ENCODE measurements at places on chromosomes 6 and 20.

DNA sequence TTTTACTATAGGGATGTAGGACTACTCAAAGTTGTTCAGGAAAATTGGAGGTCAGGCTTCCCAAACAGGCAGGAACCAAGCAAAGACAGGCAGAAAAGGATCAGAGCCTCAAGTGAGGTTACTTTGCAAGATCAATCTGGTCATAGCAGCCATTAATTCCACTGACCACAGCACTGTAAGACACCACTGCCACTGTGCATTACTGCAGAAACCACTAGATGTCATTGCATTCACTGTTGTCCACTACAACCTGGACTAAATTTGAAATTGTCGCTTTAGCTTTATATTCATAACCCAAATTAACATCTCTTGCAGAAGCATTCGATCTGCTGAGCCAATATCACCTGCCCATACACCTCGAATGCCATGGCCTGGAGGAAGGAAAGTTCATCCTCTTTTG, 126.9 kb upstream of the UFL1 start:
- DNase-seq: no peak

- DNase-seq: no peak
Measured at GRCh38 chr20:42074944-42075343, 456.8 kb upstream of the CHD6 start.

DNA sequence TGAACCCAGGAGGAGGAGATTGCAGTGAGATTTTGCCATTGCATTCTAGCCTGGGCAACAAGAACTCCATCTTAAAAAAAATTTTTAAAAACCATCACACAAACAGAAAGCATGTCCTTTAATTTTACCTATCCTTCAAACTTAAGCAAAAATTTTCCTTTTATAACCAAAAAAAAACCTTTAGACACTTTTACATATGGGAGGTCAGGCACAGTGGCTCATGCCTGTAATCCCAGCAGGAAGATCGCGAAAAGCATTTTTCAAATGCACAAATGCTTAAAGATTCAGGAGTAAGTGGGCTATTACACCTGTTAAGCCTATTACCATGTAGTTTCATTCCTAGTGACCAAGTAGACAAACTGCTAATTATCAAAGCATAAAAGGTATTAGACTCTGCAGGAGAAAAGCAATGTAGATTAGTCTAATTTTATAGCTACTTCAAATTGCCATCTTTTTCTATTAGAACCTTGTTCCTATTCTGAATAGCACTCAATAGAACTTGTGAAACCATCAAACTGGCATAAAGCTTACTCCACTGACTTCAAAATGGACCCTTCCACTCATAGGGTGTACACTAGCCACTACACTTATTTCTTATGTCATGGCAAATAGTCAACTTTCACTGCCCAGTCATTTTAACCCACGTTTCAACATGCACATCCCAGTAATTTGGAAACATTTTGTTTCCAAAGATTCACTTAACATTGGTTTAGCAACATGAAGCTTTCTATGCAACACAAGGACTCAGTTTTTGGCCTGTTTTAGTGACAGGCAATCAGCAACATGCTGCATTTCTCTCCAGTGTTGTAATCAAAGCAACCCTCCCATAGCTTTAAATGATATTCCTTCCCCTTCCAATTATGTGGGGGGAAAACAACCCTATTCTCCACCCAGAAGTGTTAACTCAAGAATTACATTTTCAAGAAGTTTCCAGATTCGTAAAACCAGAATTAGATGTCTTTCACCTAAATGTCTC, 4.0 kb downstream of the EEF1A1 start:
- no peak for DNase-seq

GRCh38 chr6:119379809-119380208, 30.2 kb upstream of the MAN1A1 start:
- DNase-seq: no peak

- no peak for DNase-seq
Measured at GRCh38 chr6:36539814-36540568, 7.3 kb downstream of the STK38 start.

DNA sequence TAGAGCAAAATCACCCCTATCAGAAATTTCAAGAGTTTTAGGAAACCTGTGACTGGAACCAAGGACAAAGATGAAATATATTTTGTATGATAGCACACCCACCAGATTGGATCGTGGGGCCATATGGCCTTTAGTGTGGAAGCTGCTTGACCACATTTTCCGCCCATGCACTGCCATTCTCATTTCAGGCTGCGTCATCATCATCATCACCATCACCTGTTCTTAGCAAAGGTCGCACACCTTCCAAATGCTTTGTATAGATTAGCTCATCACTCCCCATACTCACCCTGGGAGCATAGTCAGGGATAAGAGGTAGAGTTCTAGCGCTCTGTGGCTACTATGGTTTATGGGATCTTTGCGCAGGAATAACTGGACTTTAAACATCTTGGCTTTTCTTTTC, 185.7 kb downstream of the MTHFD1L start:
- no peak for DNase-seq

- DNase-seq: no peak
Measured at GRCh38 chr20:34377072-34377847, 14.2 kb downstream of the ITCH start.

DNA sequence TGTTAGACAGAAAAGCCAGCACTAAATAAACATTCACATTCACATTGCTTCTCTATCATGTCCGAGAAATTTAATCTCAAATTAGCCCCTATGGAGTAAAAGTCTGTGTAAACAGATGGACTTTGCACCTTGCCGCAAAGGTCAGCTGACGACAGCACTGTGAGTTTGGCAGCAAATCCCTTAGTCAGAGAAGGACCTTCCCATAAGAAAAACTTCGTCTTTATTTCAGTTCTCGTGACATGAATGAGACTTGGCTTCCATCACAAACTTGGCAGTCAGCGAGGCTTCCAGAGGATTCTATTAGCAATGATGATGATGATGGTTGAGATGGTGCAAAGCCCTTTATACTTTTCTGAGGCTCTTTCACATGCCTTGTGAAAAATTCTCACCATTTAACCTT, 133.7 kb upstream of the IFNGR1 start:
- DNase-seq: no peak

- DNase-seq: no peak
Measured at GRCh38 chr6:169048865-169049205, 204.8 kb downstream of the THBS2 start.

- no peak for DNase-seq
Measured at GRCh38 chr6:15501826-15502445, 160.9 kb downstream of the DTNBP1 start.

DNA sequence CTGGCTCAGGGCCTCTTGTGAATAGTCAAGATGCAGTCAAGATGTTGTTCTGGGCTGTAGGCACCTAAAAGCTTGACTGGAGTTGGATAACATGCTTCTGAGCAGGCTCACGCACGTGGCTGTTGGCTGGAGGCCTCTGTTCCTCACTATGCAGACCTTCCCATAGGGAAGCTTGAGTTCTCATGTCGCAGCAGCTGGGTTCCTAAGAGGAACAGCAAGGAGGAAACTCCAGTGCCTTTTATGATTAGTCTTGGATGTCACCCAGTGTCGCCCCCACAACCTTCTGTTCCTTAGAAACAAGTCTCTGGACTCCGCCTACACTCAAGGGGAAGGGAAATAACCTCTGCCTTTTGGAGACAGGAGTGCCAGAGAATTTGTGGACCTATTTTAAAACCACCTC, 210.7 kb downstream of the BCAS1 start:
- no peak for DNase-seq

DNA sequence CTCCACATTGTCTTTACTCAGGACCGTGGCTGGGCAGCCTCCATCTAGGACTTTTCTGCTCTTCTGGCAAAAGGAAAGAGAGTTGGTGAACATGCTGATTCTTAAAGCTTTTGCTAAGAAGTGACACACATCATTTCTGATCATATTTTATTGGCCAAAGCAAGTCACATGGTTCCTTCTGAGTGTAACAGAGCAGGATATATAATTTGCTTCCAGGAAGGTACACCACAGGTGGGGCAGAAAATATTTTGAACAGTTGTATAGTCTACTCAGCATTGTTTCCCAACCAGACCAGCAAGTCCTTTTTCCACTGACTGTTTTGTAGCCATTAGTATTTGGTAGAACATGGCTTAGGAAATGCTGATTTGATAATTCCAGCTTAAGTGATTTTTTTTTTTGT, 73.5 kb downstream of the AKAP7 start:
- DNase-seq: no peak

GRCh38 chr6:169232507-169232931, 21.1 kb downstream of the THBS2 start:
- DNase-seq: peak; percentile 83

GRCh38 chr6:108961985-108962384, 113.8 kb downstream of the ARMC2 start:
- DNase-seq: no peak

DNA sequence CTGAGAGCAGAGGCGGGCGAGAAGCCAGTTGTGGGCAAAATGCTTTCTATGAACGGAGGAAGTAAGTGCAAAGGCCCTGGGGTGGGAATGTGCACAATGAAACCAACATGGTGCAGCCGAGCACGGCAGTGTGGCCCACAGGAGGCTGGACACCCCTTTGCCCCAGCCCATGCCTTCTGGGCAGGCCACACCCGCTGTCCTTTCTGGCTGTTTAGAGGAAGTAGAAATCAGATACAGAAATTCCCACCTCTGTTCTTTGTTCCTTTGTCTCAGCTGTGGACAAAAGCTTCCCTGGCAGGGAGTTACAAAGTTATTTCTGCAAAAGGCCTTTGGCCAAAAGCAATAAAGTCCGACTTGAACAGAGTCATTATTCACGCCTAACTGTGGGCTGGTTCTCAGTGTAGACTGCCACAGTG, 11.9 kb downstream of the SULF2 start:
- no peak for DNase-seq

GRCh38 chr20:8265588-8265987, 133.5 kb downstream of the PLCB1 start:
- DNase-seq: no peak

DNA sequence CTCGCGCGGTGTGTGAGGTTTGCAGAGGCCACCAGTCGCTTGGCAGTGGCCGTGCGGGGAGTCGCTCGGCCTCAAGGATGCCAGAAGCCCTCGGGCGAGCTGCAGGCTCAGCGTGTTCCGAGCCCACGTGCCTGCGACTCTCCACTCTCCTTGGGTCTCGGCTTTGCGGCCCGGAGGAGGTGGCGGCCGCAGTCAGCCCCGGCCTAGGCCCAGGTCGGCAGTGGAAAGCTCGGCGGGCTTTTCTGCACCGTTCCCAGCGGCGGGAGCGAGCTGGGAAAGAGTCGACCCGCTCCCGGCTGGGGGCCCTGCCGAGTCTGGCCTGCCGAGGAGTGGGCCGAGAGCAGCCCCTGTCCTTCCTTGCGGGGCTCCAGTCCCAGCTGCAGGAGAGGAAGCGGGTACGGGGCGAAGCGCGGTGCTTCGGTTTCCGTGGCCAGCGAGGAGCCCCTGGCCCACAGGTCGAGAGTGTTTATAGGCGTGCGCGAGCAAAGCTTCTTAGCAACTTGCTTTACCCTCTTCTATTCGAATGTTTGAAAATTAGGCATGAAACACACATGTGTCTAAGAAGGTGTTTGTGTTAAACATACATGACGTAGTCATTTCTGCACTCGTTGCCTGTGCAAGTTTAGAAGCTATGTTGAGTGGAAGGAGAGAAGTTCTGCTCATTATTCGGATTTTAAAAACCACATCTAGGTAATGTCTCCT, 5.6 kb downstream of the FOXC1 start:
- no peak for DNase-seq

Data from vagina (tissue), 2 donors.